ENCODE measurements at places on chromosomes 16 and 17. TPM values are rescaled to one million over a fixed set of nuclear protein-coding genes. Genes with fewer than 3 reads are reported as not detected.

NPW gene
- total RNA-seq: 34.2 TPM

CBFA2T3 gene
- total RNA-seq: 0.56 TPM

TRAF7 gene
- total RNA-seq: 86.4 TPM

SNAI3 gene
- 2.0 TPM for total RNA-seq

ZNF629 gene
- 5.4 TPM for total RNA-seq

CD300LB gene
- total RNA-seq: not detected

MYL4 gene
- total RNA-seq: not detected

EFCAB5 gene
- total RNA-seq: 0.46 TPM

RECQL5 gene
- total RNA-seq: 31.4 TPM

GRCh38 chr17:9332132-9332494 is 243.5 kb downstream of the STX8 start:
- DNase-seq: no peak

DNA sequence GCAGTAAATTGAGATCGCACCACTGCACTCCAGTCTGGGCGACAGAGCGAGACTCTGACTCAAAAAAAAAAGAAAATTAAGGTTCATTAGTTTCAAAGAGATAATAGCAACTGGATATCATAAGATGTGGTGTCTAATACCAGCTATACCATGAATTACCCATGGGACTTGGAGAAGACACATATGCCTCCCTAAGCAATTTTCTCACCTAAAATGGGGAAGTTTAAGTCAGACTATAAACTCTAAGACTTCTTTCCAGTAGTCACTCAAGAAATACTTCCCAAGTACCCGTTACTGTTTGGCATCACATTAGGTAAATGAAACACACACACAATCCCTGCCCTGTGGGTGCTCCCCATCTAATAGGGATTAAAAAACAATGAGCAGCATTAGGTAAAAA is 22.6 kb downstream of the SMURF2 start:
- no peak for DNase-seq

DNA sequence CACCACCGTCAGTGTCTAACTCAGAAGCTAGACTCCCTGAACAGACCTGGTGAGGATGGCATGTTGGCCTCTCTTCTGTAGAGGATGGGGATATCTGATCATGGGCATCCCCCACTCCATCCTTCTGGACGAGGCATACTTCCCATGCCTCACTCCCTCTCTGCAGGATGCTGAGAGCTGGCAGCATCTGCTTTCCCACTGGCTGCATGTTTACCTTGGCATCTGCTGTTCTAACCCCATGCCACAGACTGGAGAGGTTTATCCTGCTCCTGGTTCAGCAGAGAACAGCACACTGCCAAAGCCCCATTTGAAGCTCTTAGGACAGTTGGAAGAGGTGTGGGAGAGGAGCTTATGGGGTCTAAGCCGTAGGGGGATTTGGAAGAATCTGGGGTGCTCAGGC is 46.0 kb downstream of the YPEL2 start:
- DNase-seq: no peak

DNA sequence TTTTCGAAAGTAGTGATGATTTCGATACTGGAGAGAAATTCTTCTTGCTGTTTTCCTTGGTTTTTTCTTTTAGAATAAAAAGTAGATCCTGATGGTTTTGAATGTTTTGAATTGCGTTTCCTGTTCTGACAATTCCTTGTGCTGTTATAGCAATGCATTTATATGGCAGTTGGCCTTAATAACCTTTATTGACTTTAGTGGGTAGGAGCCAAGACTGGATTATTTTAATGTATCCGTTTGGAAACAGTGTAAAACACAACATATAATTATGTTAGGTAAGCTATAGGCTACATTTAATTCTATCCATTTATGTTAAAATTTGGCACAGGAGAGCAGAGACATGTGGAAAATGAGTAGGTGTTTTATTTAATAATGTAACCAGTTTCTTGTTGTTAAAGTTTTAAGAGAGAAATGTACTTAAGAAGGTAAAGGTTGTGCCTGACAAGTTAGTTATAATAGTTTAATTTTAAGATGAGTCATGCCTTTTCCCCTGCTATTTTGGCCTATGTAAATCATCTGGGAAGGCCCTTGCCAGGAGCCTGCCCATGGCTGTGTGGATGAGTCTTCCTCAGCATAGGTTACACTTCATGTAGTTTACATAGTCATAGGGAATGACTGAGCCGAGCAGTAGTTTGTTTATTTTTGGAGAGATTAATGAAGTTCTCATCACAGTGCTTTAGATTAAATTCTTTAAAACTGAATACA is 189.9 kb downstream of the FTO start:
- DNase-seq: no peak

DNA sequence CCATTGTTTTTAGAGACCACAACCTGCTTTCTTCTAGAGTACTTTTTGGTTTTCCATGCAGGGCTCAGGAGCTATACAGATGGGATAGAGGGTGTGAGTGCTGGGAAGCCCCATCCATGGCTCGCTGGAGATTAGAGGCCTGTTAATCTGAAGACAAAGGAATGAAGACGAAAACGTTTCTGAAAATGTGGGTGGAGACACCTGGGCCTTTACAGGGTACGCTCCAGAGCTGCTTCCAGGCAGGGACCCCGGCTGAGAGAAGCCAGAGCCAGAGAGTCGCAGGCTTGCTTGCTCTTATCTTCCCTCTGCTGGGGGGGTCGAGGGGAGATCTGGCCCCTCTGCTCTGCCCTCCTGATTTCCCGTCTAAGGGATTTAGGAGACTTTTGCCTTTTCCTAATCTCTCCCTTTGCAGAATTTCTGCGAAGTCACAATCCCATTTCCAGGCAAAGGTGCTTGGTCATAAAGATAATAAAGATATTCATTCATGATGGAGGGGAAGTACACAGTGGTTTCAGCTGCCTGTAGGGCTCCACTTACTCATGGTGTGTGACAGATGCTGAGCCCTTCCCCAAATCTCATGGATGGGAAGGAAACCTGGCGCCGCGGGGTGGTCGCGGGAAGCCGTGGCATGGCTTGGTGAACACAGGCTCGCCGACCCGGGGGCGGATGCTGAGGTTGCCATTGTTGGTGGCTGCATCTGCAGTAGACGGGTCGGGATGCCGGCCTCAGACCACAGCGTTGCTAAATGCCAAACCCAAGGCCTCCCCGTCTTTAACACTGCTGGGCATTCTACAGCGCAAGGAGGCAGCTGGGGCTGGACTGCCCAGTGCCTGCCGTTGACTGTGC is 4.8 kb upstream of the SOCS3 start:
- DNase-seq: no peak

GRCh38 chr17:68248891-68249290 is 1.0 kb downstream of the AMZ2 start:
- DNase-seq: no peak

GRCh38 chr17:77693776-77694175 is 264.7 kb upstream of the TNRC6C start:
- no peak for DNase-seq

GRCh38 chr16:14041164-14041563 is 30.0 kb upstream of the MRTFB start:
- DNase-seq: no peak

DNA sequence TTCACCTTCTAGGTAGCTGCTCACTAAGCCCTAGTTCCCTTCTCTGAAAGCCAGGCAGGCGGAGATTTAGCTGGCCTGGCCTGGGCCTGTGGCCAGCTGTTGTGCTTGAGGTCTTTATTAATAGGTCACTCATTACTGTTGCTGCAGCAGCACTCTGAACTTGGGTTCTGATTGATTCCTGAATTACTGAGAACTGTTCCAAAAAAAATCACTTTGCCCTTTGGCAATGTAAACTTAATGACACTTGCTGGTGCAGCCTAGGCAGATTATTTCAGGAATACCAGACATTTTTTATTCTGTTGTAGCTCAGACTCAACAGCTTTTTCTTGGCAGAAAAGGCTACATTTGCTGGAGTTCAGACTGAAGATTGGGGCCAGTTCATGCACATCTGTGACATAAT is 2.7 kb downstream of the TOM1L1 start:
- DNase-seq: no peak

- DNase-seq: no peak
Observed at GRCh38 chr16:31093132-31093703, 1.4 kb downstream of the VKORC1 start.

- no peak for DNase-seq
Observed at GRCh38 chr16:89601906-89602272, 11.6 kb upstream of the DPEP1 start.

GRCh38 chr16:352547-353403 is at the start of gene AXIN1:
AXIN1 (minus strand) TSS chr16:352723; CDS start chr16:347025, 5,698 bp downstream.
- DNase-seq: peak; percentile 99

DNA sequence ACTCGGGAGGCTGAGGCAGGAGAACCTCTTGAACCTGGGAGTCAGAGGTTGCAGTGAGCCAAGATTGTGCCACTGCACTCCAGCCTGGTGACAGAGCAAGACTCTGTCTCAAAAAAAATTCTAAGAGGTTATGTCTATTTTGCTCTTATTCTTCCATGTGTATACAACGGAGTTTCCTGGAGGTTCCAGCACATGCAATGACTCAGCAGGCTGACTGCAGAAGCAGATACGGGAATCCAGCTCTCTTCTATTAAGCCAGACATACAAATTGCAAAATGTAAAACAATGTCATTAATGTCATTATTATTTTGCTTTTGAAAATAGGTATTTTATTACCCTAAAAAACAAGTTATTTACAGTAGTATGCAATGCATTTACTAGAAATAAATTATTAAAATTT is 18.4 kb downstream of the MIEF2 start:
- DNase-seq: no peak

DNA sequence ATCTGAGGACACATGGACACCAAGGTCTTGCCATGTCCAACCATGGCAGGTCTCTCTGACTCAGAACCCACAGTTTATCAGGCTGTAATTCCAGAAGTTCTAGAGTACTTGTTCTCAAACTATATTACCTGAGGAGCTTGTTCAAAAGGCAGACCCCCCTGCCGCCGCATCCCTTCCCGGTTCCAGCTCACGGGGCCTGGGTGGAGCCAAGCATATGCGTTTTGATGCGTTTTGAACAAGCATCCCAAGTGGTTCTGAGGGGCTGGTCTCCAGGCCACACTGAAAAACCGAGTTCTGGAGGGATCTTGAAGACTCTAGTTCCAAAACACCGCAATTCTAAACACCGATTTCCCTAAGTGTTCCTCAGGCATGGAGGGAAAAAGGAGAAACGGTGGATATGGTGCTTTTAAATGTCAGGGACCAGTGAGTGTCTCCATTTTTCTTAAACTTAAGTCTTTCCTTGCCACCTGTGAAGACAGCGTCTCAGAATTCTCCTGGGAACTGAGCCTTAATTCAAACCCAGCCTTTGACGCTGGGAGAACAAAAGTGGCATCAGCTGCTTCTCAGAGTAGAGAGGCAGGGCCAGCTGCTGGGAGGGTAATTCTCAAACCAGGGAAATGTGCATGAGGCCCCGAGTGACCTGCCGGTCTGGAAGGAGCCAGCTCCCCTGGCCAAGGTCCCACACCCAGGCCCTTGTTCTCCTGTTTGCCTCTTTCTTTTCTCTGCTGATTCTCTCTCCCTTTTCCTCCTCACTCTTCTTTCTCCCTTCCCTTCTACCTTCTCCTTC is 84.4 kb upstream of the PLCG2 start:
- no peak for DNase-seq

DNA sequence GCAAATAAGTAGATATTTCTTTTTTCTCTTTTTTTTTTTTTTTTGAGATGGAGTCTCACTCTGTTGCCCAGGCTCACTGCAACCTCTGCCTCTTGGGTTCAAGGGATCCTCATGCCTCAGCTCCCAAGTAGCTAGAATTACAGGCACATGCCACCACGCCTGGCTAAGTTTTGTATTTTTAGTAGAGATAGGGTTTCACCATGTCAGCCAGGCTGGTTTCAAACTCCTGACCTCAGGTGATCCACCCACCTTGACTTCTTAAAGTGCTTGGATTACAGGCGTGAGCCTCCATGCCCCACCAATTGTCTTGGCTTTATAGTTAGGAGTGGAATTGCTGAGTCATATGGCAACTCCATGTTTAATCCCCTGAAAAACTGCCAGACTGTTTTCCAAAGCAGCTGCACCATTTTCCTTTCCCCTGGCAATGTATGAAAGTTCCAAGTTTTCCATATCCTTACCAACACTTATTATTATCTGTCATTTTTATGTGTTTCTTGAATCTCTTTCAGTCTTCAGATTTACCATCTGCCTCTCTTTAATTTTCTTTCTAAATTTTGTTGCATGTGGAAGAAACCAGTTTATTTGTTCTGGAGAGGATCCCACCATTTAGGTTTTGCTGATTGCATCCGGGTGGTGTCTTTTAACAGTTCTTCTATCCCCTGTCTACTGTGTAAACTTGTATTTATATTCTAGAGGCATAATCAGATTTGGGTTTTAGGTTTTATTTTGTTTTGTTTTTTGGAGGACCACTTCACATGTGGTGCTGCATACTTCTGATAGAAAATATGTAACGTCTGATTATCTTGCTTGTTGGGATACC is 9.9 kb upstream of the CES3 start:
- no peak for DNase-seq

All from activated naive CD8-positive, alpha-beta T cell treated with anti-CD3 and anti-CD28 coated beads for 36 hours (primary cell).